ENCODE measurements at places on chromosomes 11 and 22. TPM values are rescaled to one million over a fixed set of nuclear protein-coding genes. Genes with fewer than 3 reads are reported as not detected.

FAM83F gene
- not detected for total RNA-seq

SOX6 gene
- 0.49 TPM for total RNA-seq

SUSD2 gene
- total RNA-seq = 0.96 TPM

CD3G gene
- not detected for total RNA-seq

SLC35E4 gene
- total RNA-seq = 8.2 TPM

BARX2 gene
- total RNA-seq = not detected

TOMT gene
- not detected for total RNA-seq

OR52I2 gene
- total RNA-seq = not detected

Data from RPMI7951 (cell line).